ENCODE measurements at places on chromosomes 3 and 15.

GRCh38 chr15:72781631-72782030, 1.9 kb downstream of the ADPGK start:
- DNase-seq = no peak

DNA sequence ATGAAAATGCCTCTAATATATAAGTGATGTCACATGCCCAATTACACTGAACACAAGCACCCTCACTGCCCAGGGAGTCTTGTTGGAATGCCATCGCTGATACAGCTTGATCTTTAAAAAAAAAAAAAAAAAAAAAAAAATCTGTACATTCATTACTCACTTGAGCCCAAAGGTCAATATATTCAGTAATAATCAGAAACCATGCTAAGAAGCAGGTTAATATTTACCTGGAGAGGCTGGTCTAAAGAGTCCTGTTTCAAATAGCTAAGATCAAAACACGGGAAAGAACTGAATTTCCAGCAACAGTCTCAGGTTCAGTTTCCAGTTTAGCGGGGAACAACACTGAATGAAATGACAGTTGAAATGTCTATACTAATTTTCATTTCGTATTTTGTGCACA, 109.9 kb downstream of the UACA start:
- DNase-seq = no peak

DNA sequence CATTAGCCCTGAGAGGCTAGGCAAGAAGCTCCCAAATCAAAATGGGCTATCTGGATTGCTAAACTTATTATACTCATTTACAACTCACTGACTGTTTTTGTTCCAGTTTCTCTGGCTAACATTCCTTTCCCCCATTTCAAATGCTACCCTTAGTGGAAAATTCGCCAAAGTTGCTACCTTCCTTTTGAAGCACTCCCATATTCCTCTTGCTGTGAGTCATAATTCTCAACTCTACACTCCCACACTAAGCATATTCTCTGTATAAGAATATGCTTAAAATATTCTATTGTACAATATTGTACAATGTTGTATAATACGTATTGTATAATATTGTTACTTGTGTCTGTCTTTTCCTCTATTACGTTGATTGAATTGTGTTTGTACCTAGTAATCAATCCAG, 398.6 kb downstream of the PYDC2 start:
- DNase-seq = no peak

GRCh38 chr3:56758539-56758981, 43.2 kb downstream of the ARHGEF3 start:
- DNase-seq = peak; percentile 44

DNA sequence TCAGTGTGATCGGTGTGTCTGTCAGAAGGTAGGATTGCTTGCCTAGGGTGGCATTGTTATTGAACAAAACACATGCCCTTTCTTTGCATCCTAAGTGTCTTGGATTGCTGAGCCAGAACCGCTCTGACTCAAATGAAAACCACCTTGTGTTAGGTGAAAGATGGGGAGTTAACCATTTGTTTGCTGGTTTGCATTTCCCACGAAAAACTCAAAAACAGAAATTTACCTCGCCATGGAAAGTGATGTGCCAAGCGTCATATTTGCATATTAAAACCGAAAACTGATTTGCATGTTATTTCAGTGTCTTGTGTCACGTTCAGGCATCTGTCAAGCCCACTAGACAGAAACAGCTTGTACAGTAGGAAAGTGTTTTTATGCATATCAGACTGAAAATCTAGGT, 474.6 kb upstream of the TPRG1 start:
- DNase-seq = no peak

DNA sequence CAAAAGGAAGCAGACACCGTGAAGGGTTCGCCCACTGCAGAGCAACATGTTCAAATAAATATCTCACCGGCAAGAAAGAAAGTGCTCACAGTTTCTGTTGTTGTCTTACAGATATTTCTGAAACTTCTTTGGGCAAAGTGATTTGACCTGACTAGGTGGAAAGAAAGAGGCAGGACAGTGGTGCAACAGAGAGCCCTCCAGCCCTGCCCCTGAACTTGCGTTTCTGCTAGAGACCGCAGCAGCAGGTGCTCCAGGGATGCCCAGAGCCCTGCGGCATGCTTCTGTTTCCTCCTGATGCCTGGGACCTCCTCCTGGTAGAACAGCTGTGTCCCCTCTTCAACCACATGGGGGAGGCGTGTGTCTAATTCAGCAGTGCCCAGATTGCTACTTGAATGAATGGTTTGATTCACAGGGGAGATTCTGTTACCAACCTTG, 123.4 kb downstream of the ATP10A start:
- no peak for DNase-seq

- DNase-seq = no peak
These were observed 89.4 kb downstream of the LSM3 start for GRCh38 chr3:14267976-14268375.

GRCh38 chr3:185813205-185813604, 11.6 kb downstream of the IGF2BP2 start:
- no peak for DNase-seq

GRCh38 chr3:47057212-47057671, 77.8 kb downstream of the NBEAL2 start:
- DNase-seq = no peak

DNA sequence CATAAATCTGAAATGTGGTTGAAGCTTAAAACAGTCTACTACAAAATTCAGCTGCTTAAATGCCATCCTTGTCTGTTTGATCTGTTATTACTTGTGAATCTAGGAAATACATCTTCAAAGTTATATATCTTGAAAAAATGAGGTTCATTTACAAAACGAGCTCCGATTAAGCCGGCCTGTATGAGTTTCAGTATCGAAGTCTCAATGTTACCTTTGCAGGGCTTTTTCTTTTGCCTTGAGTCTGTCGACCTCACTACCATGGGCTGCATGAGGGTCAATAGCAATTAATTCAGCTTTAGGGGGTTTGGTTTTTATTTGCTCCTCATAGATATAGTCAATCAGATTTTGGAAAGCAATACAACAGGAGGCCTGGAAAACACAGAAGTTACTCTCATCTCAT, 23.2 kb downstream of the ERICH6 start:
- DNase-seq = no peak

DNA sequence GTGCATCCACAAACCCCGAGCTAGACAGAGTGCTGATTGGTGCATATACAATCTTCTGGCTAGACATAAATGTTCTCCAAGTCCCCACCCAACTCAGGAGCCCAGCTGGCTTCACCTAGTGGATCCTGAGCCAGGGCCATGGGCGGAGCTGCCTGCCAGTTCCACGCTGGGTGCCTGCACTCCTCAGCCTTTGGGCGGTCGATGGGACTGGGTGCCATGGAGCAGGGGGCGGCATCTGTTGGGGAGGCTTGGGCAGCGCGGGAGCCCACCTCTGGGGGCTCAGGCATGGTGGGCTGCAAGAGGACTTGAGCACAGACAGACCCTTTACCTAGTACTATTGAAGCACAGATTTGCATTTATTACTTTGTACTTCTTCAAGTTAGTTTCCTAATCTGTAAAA, 57.5 kb downstream of the ZPLD1 start:
- no peak for DNase-seq

GRCh38 chr3:58728723-58729122, 62.1 kb upstream of the FAM3D start:
- no peak for DNase-seq

DNA sequence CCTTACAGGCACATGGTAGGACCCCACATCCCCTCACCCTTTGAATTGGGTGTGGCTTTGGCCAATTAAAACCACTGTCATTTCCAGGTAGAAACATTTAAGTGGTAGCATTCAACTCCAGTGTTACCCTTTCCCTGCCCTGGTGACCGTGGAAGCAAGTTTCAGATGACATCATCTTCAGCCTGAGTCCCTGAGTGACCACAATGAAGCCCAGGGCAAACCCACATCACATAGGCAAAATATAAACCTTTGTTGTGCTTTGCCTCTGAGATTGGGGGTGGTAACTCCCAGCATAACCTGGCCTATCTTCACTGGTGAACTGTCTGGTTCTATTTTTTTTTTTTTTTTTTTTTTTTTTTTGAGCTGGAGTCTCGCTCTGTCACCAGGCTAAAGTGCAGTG, 404.0 kb upstream of the WNT5A start:
- no peak for DNase-seq

- no peak for DNase-seq
These were observed 228.7 kb upstream of the ZNF385D start for GRCh38 chr3:21979706-21980105.

GRCh38 chr3:24100696-24101402, 155.8 kb downstream of the NR1D2 start:
- DNase-seq = no peak

DNA sequence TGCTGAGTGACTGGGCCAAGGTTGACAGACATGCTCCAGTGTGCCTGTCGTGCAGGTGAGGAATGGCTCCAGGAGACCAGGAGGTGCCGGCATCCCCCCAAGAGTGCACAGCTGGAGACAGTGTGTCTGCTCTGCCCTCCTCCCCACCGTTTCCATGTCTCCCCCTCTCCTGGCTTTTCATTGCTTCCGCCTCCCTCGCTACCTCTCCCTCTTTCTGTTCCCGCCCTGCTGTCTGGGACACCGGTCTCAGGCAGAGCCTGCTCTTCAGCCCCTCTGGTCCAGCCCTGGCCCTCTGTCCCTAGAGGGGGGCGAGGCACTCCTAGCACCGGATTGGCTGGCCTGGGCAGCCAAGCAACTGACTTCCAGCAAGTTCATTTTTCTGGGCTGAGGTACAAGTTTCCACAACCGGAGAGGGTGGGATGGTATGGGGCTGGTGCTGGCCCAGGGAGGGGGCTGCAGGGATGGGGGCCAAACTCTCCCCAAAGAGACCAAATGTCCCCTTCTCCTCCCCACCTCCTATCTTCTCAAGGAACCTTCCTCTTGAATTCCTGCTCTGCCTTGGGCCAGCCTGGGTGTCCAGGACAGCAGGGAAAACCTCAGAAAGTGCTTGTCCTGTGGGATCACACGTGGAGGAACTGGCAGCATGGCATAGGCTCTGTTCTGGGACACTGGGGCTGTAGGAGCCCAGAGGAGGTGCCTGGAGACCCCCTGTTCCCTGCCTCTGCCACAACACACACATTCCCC, 32.6 kb downstream of the PRKCD start:
- no peak for DNase-seq

DNA sequence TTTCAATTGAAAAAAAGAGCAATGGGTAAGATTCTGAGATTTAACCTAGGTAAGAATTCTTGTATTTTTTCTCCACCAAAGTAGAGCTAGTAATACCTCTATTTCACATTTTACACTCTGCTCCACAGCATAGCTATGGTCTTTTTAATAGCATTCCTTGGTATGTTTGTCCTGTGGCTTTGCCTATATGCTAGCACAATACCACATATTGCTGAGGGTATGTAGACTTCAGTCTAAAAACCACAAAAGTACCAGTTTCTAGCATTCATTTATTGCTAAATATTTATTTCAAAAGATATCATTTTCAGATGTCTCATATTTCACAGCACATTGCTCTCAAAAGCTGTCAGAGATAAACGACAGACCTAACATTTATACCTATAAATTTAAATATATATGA, 18.2 kb upstream of the EOGT start:
- no peak for DNase-seq

- no peak for DNase-seq
These were observed 6.5 kb downstream of the NT5DC2 start for GRCh38 chr3:52527039-52527731.
